Activated T-cell treated with anti-CD3 and anti-CD28 coated beads for 4 hours (primary cell): ENCODE measurements at places on chromosomes 12 and 14.

DNA sequence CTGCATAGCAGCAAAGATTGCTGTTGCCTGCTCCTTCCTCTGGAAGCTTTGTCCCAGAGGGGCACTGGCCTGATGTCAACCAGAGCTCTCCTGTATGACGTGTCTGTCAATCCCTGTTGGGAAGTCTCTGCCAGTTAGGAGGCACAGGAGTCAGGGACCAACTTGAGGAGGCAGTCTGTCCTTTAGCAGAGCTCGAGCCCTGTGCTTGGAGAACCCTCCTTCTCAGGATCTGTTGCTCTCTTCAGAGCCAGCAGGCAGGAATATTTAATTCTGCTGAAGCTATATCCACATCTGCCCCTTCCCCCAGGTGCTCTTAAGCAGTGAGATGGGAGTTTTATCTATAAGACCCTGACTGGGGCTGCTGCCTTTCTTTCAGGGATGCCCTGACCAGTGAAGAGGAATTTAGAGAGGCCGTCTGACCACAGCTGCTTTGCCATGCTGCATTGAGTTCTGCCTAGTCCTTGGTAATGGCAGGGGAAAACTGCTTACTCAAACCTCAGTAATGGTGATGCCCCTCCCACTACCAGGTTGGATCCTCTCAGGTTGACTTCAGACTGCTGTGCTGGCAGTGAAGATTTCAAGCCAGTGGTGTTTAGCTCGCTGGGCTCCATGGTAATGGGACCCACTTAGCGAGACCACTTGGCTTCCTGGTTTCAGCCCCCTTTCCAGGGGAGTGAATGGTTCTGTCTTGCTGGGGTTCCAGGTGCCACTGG is 218.6 kb upstream of the SLC38A2 start:
- no peak for DNase-seq

GRCh38 chr14:20775901-20776300 is 5.2 kb upstream of the RNASE6 start:
- no peak for DNase-seq

DNA sequence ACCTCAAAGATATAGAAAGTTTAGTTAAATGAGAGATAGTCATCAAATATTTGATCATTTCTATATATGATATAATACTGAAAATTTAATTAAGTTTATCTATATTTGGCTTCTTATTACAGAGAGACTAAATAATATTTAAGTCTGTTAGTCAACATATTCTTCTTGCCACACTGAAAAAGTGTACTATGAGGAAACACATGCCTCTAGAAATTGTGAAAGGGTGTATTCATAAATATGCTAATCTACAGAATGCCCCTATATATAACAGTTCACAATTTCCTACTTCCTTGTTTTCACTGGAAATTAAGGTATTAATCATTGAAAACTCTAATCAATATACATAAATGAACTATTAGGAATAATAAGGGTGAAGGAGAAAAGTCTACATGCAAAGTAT is 31.4 kb upstream of the ETV6 start:
- no peak for DNase-seq

GRCh38 chr14:23545740-23546365 is 5.7 kb downstream of the ZFHX2 start:
- DNase-seq = no peak

- no peak for DNase-seq
Observed at GRCh38 chr12:5873281-5873919, 71.7 kb downstream of the ANO2 start.

- no peak for DNase-seq
Observed at GRCh38 chr12:47876440-47876960, 28.3 kb downstream of the VDR start.

DNA sequence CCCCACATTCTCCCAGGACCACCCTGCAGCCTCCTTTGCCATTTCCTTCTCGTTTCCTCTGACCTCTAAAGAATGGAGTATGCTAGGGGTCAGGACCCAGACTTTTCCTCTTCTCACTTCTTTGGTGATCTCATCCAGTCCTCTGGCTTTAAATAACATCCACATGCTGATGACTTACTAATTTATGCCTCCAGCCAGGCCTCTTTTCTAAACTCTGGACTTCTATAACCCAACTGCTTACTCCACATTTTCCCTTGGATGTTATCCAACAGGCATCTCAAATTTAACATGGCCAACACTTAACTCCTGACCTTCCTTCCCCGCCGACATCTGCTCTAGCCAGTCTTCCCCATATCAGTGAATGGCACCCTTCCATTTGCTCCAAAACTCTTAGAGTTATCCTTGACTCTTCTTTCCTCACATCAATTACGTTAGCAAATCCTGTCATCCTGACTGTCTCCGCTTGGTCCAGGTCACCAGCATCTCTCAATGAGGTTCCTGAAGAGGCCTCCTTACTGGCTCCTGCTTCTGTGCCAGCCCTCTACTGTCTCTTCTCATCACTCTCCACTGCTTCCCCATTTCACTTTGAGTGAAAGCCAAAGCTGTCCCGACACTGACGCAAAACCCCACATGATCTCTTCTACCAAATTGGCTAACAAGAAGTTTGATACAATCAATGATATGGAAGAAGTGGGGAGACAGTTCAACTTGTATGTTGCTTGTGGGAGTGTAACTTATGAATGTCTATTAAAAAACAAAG is 42.7 kb downstream of the TMBIM6 start:
- DNase-seq = no peak

DNA sequence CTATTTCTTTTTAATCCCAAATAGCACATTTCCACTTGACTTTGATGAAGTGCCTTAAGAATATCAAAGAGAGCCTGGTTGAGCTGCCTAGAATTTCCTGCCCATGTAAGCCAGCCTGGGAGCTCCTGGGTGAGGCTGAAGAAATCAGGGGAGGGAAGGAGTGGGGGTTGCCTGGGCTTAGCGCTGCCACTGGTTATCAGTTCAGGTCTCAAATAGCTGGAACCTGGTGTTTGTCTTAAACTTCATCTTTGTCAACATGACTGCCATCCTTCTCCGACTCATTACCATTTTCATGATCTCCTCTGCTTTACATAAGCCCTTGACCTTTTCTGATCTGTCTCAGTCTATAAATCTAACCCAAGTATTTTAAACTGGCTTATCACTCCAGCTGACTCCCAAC is 151.5 kb downstream of the TTC8 start:
- DNase-seq = no peak

- DNase-seq = no peak
Observed at GRCh38 chr12:68416350-68416749, 84.2 kb upstream of the MDM1 start.

GRCh38 chr12:3202096-3202495 is 124.9 kb downstream of the TSPAN9 start:
- DNase-seq = no peak

- no peak for DNase-seq
Observed at GRCh38 chr12:63802012-63802608, 22.4 kb downstream of the RXYLT1 start.

DNA sequence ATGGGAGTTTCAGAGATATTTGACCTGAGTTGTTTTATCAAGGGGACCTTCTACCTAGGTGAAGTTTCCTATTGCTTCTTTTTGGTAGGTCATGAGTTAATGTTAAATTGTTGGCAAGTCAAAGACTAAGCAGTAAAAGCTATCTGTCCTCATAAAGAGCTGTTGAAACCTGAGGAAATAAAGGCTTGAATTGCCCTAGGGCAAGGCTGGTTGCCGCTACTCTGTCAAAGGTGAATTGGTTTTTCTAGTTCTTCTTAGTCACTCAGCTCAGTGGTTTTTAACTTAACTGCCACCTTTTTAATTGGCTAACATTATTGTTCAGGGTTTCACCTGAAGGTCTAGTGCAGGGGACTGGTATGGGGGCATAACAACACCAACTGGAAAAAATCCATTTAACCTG is 441.6 kb upstream of the FBXO33 start:
- no peak for DNase-seq

- DNase-seq = no peak
Observed at GRCh38 chr14:76920331-76921087, 94.3 kb downstream of the LRRC74A start.

GRCh38 chr14:71890541-71890940 is 41.7 kb upstream of the RGS6 start:
- DNase-seq = no peak

GRCh38 chr12:43094886-43095575 is 457.0 kb downstream of the ADAMTS20 start:
- DNase-seq = no peak

DNA sequence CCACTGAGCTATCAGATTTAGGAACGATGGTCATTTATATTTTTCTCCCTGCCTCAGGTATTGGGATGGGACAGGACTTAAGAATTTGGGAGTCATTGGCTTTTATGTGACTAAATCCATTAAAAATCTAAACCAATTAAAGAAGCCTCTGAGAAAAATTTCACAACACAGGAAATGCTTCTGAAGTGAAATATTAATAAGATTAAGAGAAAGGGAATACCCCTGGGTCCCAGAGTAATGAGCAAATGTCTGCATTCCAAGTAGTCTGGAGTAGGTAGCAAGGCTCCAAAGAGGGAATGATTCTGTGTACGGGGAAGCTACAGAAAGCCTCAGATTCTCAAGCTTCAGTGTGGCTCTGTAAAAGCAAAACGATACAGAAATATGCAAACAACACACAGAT is 707 bp upstream of the MED6 start:
- no peak for DNase-seq

- no peak for DNase-seq
Observed at GRCh38 chr14:100534528-100535286, 52.5 kb downstream of the BEGAIN start.

GRCh38 chr12:52508211-52508610 is 12.0 kb downstream of the KRT5 start:
- no peak for DNase-seq

DNA sequence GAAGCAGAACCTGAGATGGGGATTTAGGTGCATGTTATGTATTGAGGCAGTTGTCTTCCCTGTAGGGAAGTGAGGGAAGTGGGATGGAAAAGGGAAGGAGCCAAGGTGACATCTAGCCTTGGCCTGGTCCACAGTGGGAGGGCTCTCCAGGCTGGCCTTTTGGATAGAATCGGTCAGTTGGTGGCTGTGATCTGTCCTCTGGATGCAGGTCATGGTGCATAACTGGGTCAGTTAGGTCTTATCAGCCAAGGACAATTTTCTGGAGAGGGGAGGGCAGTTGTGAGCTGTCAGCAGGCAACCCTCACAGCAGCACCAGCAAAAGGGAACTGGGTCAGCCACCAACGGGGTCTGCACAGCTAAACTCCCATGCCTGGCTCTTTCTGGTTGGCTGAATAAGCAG is 9.6 kb downstream of the SERPINA12 start:
- DNase-seq = no peak

GRCh38 chr12:100800723-100801122 is 6.1 kb downstream of the ANO4 start:
- DNase-seq = no peak

- DNase-seq = no peak
Observed at GRCh38 chr12:123671876-123672275, 963 bp downstream of the TCTN2 start.

DNA sequence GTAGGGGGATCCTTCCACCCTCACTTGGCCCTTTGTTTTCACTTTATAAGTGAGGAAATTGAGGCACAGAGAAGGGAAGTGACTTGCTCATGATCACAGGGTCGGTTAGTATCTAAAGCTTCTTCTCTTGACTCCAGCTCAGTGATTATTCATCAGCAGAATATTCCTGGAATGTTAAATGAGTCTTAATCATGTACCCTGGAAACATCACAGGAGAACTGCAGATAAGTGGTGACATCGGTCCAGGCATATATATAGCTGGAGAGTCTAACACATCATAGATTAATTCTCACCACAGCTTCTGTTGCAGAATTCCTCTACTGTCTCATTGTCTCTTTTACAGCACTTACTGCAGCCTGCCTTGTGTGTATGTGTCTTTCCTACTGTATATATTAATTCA is 69.9 kb downstream of the PAH start:
- DNase-seq = no peak

- DNase-seq = no peak
Observed at GRCh38 chr14:95712398-95712797, 1.5 kb downstream of the TCL1A start.

DNA sequence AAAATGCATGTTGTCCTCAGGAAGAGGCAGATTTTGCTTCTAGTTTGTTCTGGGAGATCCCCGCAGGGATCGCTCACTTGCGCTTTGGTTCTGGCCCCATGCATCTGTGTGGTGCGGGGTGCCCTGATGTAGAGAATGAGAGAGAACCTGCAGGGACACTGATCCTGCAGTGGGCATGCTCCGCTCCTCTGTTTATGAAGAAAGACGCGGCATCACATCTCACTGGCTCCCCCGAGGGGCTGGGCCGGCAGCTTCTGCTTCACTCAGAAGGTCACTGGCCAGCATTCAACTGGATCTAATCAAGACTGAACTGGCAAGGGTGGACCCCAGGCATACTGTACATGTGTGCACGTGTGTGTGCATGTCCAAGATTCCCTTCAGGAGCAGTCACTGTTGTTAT is 164.2 kb downstream of the CALM1 start:
- DNase-seq = no peak

GRCh38 chr12:29796823-29797263 is 13.1 kb upstream of the TMTC1 start:
- DNase-seq = no peak

GRCh38 chr12:68510397-68510796 is 100.3 kb upstream of the RAP1B start:
- DNase-seq = no peak

- no peak for DNase-seq
Observed at GRCh38 chr12:130014485-130014807, 110.6 kb upstream of the TMEM132D start.

- no peak for DNase-seq
Observed at GRCh38 chr14:65478596-65478995, 66.1 kb downstream of the FUT8 start.

GRCh38 chr14:65847075-65847847 is 434.7 kb downstream of the FUT8 start:
- DNase-seq = peak; percentile 40

DNA sequence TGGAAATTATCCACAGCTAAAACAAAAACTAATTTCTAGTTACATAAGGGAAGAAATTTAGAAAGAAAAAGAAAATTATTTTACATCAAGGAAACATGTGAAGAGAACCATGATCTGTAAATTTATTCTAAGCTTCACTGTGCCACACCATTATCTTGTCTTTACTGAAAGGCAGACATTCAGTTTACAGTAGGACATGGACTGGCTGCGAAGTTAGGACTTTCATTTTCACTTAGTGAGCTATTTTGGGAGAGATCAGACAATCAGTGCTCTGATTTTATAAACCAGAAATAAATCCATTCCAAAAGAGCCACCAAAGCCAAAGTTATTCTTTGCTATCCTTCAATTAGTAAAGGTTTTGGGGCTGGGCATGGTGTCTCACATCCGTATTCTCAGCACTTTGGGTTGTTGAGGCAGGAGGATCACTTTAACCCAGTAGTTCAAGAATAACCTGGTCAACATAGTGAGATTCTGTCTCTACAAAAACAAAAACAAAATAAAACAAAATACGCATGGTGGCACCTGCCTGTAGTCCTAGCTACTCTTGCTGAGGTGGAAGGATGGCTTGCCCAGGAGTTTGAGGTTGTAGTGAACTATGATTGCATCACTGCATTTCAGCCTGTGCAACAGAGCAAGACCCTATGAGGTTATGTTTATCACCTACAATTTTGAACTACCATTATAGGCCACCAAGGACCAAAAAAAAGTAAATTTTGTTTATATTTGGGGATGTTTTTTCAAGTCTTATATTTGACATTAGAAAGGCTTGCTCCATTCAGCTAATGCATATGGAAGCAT is 1084.8 kb upstream of the ATXN7L3B start:
- no peak for DNase-seq
